A549 (cell line): ENCODE measurements at places on chromosomes 7 and 10.
A peak's percentile ranks its signal among the peaks of the same experiment; 100 is the strongest.

GRCh38 chr7:129170441-129171021 lies 17.9 kb upstream of the SMO start:
- DNase-seq, result no peak

GRCh38 chr7:147376192-147376591 lies 1214.4 kb upstream of the C7orf33 start:
- no peak for DNase-seq

DNA sequence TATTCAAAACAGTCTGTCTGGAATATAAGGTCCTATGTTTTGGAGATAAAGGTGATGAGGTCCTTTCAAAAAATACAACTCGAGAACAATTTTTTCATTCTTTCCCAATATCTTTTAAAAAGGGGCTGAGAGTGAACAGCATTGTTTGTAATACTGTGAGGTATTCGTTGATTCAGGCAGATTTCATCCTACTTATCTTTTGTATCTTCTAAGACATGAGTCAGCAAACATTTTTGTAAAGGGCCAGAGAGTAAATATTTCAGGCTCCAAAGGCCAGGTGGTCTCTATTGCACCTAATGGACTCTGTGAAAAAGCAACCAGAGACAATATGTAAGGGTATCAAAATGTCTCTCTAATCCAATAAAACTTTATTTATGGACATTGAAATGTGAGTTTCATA lies 8.1 kb upstream of the ANK3 start:
- DNase-seq, result no peak

- peak; percentile 55 for DNase-seq
Measured at GRCh38 chr7:105387508-105388355, 989 bp downstream of the SRPK2 start.

DNA sequence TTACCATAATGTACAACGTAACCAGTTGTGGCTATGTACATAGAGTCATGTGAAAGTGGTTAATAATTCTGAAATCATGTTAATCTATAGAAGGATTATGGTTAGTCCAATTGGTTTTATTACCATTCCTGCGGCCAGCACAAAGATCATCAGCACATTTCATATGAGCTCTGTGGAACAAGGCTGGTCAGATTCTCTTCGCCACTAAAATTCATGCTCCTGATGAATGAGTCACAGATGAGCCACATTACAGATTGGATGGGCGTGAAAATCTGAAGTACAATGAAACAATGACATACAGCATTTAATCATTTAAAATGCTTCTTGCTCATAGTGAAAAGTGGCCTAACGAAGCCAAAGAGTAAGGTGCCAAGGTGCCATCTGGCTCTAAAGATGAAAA lies 716.2 kb upstream of the PHF14 start:
- DNase-seq, result no peak

- no peak for DNase-seq
Measured at GRCh38 chr7:32061346-32061745, 8.9 kb downstream of the PDE1C start.

DNA sequence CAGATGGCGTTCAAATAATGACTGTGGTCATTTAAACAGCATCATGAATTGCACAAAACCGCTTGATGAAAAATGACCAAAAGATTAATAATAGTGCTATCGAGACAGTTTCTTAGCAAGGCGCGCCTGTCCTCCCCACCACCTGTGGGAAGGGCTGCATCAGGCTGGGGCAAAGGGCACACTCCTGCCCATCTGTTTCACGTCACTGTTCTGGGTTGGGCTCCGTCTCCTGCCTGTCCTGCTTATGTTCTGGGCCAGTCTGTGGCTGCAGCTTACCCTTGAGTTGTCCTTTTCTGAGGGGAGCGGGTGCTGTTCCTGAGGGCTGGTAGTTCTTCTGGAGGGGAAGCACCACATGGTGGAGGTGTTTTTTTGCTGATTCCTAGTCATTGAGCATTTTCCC lies 13.3 kb downstream of the RBM17 start:
- no peak for DNase-seq

GRCh38 chr7:30080818-30081217 lies 52.6 kb downstream of the PLEKHA8 start:
- no peak for DNase-seq

- peak; percentile 92 for DNase-seq
Measured at GRCh38 chr10:100878291-100878910, 34.4 kb upstream of the SLF2 start.

GRCh38 chr10:24871011-24871935 lies 81.1 kb downstream of the PRTFDC1 start:
- no peak for DNase-seq

GRCh38 chr10:12637649-12638048 lies 288.3 kb downstream of the CAMK1D start:
- no peak for DNase-seq

GRCh38 chr7:148264933-148265557 lies 325.5 kb upstream of the C7orf33 start:
- DNase-seq, result peak; percentile 43

GRCh38 chr10:132565516-132566209 lies 28.1 kb downstream of the INPP5A start:
- DNase-seq, result no peak

DNA sequence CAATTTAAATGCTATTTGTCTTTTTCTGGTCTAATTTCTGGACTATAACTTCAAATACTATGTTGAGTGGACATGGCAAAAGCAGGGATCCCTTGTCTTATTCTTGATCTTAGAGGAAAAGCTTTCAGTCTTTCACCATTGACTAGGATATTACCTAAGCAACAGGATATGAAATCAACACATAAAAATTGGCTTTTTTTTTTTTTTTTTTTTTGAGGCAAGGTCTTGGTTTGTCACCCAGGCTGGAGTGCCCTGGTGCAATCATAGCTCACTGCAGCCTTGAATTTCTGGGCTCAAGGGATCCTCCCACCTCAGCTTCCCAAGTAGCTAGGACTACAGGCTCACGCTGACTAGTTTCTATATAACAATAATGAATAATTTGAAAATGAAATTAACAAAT lies 90.8 kb downstream of the JMJD1C start:
- no peak for DNase-seq
